Glomerular endothelial cell (primary cell): ENCODE measurements at places on chromosomes 13 and 19.

DNA sequence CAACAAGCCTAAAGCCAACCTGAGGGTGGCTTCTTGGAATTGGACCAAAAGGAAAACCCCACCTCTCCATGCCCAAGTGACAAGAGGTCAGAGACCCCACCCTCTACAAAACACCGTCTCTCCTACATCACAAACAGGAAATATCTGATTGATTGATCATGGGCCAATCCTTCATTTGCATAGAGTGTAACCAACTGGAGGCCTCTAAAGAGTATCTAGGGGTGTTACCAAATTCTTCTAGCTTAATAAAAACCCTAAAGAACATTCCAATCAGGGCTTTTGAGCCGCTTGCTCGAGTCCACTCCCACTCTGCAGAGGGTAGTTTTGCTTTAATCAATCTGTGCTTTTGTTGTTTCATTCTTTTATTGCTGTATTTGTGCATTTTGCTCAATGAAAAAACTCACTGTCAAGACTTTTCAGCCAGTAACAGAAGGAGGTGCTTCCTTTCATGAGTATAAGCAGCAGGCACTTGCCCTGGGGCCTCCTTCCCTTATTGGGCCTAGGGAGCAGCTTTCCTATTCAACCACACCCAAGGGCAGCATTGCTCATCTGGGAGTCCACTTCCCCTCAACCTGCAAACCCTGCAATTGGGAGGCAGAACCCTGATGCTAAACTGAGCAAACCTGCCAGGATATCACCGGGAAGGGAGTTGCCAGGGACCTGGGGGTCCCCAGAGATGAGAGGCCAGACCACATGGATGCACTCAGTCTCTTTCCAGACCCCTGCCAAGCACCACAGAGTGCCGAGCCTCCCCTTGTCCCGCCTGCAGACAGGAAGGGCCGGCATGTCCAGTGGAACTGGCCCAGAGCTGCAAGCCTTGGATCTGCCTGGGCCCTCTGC lies 154.3 kb upstream of the VSTM2B start:
- DNase-seq: no peak

- DNase-seq: no peak
These were observed 8.3 kb downstream of the PGLYRP1 start for GRCh38 chr19:46014534-46014933.

DNA sequence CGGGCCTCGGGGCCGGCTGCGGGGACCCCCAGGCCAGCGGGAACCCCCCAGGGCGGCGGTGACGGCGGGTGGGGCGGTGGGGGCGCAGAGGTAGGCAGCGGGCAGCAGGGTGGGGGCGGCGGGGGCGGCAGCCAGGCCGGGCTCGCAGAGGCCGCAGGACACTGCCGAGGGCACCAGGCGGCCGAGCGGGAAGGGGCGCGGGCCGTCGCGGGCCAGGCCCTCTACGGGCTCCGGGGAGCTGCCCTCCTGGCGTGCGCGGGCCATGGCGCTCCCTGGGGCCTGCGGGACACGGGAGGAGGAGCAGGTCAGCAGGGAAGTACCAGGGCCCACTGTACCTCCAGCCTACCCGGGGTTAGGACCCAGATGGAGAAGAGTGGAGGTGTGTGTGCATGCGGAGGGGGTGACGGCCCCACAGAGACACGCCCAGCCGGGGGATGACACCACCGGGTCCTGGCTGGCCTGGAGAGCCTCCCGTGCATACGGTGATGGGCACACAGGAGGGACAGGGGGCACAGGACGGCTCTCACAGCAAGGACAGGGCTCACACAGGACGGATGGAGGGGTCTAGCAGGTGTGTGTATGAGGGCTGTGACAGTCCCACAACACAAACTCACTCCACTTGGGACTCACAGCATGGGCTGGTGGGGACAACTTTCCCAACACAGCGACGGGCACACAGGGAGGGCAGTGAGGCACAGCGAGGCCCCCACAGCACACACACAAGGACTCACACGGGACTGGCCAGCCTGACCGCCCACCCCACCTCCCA lies 2.6 kb downstream of the BBC3 start:
- DNase-seq: no peak

GRCh38 chr19:15248648-15249527 lies 16.6 kb upstream of the EPHX3 start:
- DNase-seq: no peak

DNA sequence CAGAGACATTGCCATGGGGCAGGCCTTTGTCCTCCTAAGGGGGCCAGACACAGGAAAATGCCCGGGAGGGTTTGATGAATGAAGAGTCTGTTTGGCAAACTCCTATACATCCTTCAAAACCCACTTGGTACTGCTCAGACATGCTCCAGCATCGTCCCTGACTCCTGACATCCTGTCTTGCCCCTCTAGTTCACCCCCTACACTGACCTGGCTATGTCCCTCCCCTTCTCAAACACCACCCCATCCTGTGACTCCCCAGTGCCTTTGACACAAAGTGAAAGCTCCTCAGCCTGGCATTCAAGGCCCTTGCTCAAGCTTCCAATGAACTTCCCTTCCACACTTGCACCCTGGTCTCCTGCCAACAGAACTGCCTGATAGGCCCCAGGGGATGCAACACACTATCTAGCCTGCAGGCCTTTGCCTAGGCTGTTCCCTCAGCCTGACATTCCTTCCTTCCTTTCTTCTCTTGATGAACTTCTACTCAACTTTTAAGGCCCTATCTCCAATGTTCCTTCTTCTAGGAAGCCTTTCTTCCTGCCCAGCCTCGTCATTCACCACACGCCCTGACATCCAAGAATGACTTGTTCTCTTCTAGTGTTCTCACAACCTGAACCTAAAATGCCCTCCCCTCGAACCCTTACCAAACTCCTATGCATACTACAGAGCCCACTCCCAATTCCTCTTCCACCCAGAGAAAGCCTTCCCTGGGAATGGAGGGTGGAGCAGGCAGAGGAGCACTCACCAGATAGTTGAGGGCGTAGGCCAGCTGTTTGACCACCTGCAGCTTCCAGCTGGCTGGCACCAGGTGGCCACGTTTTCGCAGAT lies 12.4 kb downstream of the JAK3 start:
- no peak for DNase-seq

- DNase-seq: no peak
These were observed 87.0 kb downstream of the MAB21L1 start for GRCh38 chr13:35389535-35389934.

DNA sequence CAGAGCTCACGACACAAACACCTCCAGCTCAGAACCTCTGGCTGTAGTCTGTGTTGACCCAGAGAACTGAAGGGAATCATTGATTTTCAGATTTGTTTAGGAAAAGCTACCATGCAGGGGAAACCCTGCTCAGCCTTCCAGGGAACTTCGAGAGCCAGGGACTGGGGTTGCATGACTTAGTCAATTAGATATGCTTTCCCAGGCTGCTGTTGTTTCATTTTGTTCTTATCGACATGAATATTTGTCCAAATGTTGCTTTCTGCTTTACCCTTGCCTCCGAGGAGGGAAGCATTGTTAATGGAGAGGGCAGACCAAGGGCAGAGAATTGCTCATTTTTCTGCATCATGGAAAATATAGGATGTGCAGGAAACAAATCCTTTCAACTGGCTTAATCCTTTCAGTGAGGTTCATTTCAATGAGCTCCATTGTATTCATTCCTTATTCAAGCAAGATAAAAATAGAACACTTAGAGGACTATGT lies 82.5 kb downstream of the KLF5 start:
- no peak for DNase-seq

GRCh38 chr19:28820289-28820688 lies 392.7 kb downstream of the UQCRFS1 start:
- DNase-seq: no peak

- no peak for DNase-seq
These were observed 112.3 kb downstream of the VWA8 start for GRCh38 chr13:41848435-41849255.

DNA sequence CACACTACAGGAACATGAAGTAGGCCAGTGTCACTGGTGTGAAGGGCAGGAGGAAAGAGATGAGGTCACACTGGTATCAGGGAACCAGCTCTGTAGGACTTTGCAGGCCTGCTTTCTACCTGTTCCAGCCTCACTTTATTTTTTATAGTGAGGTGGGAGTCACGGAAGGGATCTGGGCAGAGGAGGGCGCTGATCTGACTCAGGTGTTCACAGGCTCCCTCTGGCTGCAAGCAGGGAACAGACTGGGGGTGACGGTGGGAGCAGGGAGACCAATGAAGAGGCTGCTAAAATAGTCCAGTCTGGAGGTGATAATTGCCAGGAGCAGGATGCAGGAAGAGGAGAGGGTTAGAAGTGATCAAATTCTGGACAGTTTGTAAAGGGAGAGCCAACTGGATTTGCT lies 2.8 kb downstream of the THAP8 start:
- DNase-seq: no peak

DNA sequence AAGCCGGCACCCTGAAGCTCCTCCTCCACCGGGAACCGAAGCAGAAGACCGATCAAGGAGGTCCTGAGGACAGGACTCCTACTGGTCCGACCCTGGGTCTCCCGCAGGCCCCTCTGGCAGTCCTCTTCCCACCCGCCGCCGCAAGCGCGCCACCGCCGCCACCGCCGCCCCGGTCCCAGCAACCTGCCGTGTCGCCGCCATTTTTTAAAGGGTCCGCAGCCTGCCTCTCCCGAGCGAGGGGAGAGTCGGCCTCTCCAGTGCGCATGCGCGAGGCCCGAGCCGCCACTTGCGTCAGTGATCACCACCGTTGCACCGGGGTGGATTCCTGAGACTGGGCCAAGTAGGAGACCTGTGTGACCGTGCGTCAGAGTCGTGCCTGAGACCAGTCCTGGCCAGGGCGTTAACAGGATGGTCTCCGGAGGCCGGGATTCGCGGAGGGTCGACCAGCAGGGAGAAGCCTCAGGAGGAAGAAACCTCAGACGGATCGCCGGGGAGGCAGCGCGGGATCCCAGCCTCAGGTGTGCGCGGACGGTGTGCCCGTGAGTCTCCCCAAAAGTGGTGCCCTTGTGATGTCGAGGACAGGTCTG lies 51.6 kb downstream of the ZNF146 start:
- DNase-seq: no peak

DNA sequence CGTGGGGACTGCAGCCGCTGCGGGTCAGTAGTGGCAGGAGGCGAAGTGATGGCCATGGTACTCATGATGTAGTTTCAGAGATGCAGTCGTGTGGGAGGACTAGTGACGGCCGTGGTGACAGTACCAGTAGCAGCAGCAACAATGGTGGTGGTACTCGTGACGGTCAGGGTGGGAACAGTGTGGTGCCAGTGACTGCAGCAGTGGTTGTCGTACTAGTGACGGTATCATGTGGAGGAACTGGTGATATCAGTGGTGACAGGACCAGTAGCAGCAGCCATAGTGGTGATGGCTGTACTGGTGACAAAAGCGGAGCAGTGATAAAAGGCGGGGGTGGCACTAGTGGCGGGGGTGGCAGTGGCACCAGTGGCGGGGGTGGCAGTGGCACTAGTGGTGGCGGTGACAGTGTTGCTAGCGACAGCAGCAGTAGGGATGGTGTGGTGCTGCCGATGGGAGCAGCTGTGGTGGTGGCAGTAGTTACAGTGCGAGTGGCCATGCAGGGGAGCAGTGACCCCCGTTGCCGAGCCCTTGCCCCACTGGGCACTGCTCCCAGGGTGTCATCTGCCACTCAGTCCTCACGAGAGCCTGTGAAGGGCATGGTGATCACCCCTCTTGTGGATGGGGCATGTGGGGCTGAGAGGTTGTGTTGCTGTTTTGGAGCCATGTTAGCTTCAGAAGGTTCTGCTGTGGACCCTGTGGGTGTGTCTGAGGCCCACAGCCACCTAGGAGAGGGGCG lies 22.7 kb downstream of the ADPRHL1 start:
- DNase-seq: no peak

DNA sequence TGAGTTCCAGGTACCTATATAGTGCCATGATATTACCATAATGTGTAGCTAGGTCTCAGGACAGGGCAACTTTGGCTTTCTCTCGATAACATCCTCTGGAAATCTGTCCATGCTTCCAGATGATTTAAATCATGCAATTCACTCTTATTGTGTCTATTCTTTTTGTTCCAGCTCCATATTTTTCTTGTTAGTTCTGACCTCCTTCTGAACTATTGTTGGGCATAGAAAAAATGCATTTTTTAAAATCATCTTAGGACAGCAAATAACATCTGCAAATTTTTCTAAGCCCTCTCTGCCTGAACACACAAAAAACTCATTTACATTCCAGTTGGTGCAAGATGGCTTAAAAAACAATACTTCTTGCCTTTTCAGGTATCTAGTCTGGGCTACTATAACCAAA lies 1561.0 kb upstream of the MIR17HG start:
- no peak for DNase-seq

- no peak for DNase-seq
These were observed 534 bp downstream of the STK24 start for GRCh38 chr13:98576200-98576945.

DNA sequence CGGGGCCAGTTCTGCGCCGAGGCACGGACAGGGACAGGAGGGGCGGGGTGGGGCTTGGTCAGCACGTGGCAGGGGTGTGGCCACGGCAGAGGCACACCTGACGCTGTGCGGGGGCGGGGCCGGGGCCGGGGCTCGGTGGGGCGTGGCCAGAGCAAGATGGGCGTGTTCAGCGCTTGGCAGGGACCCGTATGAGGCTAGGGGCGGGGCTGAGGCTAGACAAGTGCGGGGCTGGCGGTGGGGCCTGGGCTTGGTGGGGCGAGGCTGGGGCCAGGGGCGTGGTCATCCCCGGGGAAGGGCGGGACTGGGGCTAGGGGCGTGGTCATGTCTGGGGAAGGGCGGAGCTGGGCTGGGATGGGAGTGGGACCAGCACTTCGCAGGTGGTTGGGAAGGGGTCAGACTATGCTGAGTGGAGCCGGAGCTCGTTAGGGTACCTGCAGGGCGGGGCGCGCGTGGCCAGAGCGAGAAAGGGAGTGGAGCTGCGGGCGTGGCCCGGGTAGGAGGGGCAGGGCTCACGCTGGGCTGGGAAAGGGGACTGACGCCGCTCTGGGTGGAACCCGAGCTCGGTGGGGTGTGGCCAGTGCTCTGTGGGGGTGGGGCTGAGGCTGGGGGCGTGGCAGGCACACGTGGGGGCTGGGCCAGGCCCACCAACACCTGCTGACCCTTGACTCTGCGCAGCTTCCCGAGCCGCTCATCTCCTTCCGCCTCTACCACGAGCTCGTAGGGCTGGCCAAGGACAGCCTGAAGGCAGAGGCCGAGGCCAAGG lies 12.8 kb downstream of the POLR2E start:
- DNase-seq: no peak

- no peak for DNase-seq
These were observed 2.4 kb upstream of the CCNP start for GRCh38 chr19:40228863-40229262.

GRCh38 chr13:26011996-26012821 lies 39.6 kb downstream of the SHISA2 start:
- no peak for DNase-seq

GRCh38 chr13:110232756-110233155 lies 74.2 kb downstream of the COL4A1 start:
- DNase-seq: no peak
